ELF-1 (cell line): ENCODE measurements at places on chromosomes 1 and 21.
A peak's percentile ranks its signal among the peaks of the same experiment; 100 is the strongest.

- no peak for DNase-seq
Measured at GRCh38 chr1:33435096-33435820, 4.4 kb upstream of the PHC2 start.

DNA sequence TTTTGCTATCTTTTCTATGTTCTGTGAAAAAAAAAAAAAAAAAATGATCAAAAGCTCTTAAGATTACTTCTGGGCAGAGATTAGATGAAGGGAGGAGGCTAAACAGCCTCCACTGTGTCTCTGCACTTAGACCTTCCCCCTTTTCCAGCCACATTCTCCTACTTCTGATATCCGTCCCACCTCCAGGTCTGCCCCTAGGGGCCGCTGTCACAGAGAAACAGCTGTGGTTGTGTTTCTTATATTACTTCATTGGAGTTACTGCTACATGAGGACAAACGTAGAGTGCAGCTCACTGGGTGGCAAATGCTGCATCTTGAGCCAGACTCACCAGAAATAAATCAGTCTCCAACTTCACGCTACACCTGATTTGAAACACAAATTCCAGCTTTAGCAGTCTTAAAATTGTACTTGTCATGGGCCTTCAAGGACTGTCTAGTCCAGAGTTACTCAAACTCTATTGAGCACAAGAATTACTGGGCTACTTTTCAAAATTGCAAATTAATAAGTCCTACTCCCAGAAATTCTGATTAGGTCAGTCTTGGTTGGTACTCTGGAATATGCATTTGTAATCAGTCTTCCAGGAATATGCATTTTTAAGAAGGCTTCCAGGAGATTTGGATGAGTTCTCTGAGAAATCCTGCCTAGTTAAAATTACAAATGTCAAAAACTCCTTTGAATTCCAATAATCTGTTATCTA, 125.2 kb upstream of the PTBP2 start:
- DNase-seq: peak; percentile 71

DNA sequence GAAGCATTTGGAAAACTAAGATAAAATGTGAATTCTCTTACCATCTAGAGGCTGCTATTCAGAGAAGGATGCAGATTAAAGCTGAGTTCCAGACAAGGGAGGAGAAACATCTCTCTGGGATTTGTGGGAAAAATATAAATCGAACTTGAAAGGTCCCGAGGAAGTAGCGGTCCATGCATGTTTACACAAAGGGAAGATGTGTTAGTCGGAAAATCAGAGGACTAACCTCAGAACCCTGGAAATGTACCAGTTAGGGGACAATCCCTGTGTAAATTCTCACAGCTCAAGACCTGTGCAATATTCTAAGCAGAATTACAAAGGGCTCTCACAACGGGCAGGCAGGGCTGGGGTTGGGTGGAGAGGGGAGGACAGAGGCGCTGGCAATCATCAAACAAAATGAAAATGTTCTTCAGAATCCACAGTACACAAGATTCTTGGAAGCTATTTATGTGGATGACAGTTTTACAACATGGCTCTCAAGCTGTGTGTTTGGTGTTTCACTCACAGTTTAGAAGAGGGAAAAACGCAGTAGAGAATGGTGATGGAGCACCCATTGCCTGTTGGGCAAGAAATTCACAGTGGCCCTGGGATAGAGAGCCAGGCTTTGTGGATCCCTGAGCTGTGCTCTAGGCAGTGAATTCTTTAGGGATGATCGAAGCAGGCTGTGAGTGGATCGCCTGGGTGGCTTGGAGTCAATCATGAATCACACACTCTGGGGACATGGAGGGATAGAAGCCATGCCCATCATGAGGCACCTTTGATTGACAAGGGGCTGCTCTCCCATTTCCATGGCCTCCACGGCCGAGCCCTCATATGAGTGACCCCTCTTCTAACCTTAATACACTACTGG, 47.6 kb downstream of the KCNJ6 start:
- no peak for DNase-seq

DNA sequence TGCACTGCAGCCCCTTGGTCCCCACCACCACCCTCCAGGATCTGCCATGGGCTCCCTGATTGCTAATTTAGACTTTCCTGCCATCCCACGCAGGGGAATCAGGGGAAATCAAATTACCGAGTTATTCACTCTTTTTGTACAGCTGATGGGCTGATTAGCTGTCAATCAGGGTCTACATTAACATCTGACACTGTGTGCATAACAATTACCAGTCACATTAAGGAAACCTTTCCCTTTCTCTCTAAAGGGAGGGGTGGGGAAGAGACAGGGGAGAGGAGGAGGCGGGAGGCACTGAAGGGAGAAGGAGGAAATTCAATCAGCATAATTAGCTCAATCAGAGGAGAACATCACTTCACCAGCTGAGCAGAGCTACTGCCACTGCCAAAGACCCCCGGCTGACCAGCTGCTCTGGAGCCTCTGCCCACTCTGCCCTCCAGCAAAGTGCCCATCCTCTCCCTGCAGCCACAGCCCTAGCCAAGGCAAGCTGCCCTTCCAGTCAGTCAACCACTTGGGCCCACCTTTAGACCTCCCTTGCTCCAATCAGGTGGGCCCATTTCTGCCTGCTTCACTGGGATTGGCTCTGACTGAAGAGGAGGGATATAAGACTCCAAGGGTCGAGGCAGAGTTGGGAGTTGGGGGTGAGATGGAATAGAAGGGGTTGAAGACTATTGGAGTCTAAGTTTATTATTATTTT, 199.3 kb upstream of the ZC3H12A start:
- peak; percentile 68 for DNase-seq

DNA sequence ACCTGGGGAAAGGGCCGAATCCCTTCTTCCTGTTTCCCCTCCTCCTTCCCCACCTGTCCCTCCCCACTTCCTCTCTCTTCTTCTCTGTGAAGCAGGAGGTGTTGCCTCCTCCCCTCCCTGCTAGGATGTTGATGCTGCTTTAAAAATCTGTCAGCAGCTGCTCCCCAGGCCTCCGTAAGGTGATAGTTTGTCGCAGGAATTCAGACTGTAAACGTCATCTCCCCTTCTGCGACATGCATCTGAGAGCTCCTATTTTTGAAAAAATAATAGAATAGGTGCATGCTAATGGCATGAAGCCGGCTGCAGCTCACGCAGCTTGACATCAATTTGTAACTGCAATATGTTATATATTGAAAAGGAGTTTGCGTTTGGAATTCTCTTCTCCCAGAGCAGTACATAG, 70.1 kb downstream of the KAZN start:
- no peak for DNase-seq

- DNase-seq: no peak
Measured at GRCh38 chr21:34097442-34097841, 24.1 kb downstream of the MRPS6 start.
